ENCODE measurements at places on chromosomes 1 and 21.

DNA sequence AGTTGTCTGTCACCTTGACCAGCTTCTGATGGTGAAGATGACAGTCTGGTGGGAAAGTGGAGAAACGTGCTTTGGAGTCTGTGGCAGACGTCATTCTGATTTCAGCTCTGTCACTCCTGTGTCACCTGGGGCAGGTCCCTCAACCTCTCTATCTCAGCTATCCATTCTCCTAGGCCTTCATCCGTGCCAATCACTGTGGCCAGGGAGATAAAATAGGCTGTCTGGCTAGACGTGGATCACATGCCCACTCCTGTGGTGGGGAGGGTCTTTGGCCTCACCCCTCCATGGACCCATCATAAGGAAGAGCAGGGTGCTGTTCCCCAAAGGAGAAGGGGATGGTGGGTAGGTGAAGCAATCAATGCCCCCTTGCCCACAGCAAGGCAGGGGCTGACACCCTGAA lies 140.3 kb downstream of the ACTL8 start:
- DNase-seq, result no peak

DNA sequence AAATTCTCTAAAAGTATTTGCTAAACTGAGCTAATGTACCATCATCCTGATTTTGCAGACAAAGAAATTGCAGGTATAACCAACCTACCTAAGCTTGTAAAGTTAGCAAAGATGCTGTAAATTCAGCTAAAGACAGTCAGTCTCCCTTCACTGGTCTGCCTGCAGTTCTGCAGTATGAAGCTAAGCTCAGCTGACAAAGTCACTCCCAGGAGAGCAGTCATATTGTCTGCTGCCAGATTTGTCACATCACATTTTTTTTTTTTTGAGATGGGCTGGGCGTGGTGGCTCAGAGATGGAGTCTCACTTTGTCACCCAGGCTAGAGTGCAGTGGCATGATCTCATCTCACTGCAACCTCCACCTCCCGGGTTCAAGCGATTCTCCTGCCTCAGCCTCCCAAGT lies 8.9 kb upstream of the CMPK1 start:
- DNase-seq, result no peak

DNA sequence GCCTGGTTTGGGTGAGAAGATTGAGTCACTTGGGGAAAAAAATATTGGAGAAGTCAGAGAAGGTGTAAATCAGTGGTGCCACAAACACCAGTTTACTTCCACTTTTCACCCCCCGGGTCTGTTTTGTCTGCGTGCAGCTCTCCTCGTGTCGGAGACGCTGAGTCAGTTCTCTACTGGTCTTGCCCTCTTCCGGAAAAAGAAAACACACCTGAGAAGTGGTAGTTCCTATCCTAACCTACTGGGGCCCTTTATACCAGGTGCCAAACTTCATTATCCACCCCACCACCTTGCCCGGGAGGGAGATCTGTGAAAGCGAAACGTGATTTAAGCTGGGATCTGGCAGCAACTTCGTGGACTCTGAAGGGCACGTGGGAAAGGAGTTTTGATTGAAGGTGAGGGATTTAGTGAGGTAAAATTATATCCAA lies 855 bp upstream of the IVNS1ABP start:
- peak; percentile 50 for DNase-seq

DNA sequence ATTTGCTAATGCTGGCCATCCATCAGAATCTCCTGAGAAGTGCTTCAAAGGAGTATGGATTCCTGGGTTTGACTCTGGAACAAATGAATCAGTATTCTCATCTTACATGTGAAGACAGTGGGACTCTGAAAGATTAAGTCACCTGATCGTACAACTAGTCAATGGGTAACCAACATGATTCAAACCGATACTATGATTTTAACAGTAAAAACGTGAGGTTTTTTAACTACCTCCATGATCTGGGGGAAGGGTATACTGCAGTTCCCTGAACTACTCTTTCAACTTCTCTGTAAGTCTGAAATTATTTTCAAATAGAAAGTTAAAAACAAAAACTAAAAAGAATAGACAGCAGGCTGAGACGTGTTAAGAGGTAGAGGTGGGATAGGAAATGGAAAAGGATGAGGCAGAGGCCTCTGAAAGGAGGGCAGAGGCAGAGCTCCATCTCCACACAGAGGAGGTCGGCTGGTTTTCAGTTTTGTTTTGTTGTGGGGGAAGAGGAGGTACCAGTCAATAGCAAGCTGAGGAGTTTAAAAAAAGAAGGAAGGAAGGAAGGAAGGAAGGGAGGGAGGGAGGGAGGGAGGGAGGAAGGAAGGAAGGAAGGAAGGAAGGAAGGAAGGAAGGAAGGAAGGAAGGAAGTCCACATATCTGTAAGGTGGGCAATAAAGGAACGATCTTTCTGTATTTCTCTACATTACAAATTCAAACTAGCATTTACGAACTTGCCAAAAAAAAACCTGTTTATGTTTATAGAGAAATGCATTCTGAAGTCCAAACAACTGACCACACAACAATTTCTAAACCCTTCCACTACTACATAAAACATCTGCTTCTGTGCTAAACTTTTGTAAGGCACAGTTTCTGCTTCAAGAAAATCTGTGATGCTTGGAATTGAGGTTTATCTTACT lies 213.1 kb downstream of the RERE start:
- DNase-seq, result no peak

DNA sequence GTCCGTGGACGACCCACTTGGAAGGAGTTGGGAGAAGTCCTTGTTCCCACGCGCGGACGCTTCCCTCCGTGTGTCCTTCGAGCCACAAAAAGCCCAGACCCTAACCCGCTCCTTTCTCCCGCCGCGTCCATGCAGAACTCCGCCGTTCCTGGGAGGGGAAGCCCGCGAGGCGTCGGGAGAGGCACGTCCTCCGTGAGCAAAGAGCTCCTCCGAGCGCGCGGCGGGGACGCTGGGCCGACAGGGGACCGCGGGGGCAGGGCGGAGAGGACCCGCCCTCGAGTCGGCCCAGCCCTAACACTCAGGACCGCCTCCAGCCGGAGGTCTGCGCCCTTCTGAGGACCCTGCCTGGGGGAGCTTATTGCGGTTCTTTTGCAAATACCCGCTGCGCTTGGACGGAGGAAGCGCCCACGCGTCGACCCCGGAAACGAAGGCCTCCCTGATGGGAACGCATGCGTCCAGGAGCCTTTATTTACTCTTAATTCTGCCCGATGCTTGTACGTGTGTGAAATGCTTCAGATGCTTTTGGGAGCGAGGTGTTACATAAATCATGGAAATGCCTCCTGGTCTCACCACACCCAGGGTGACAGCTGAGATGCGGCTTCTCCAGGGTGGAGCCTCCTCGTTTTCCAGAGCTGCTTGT lies 32.4 kb downstream of the PRMT2 start:
- DNase-seq, result peak; percentile 51

GRCh38 chr1:234559902-234560676 lies 49.9 kb downstream of the IRF2BP2 start:
- no peak for DNase-seq

GRCh38 chr1:87986130-87986866 lies 657.6 kb downstream of the LMO4 start:
- no peak for DNase-seq

DNA sequence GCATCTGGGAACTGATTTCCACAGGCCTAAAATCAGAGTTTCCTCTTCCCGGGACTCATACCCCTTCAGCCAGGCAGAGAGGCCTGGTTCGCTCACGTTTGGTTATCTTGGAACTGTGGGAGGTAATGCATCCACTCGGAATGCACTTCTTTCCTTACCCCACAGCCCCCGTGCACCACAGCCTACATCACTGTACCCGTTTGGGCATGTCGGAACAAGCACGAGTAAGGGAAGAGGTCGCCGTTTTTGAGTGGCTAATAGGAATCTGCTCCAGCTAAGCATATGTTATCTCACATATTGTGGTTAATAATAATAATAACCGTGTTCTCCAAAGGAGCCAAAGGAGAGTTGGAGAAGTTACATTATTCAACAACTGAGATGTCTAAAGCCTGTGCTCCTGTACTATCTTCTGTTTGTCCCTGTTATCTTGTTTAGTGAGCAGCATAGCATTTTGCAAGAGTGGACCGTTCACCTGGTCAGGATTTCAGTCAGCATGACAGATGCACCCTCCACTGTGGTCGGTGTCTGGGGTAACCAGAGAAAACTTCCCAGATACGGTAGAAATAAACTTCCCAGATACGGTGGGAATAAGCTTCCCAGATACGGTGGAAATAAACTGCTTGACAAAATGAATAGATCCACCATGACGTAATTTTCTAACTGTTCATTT lies 198.6 kb downstream of the SDCCAG8 start:
- DNase-seq, result no peak

GRCh38 chr1:84753516-84754385 lies 63.5 kb upstream of the SSX2IP start:
- DNase-seq, result peak; percentile 73

GRCh38 chr1:11729498-11730428 lies 6.2 kb upstream of the AGTRAP start:
- peak; percentile 37 for DNase-seq

DNA sequence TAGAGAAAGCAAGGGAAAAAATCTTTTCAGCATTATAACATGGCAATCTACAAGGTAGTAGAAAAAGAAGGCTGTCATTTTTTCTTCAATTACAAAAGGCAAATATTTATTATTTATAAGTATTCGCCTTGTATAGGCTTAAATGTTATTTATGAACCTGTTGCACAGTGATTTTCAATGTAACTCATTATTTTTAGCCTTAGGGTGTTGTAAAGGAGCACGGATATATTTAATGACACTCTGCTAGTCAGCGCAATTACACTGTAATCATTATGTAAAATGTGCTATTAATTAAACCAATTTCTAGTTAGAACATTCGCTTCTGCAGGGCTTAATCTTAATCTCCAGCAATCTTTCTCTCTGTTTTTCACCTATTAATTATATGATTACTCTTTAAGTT lies 145.0 kb downstream of the ATG4C start:
- DNase-seq, result no peak

- DNase-seq, result no peak
Observed at GRCh38 chr1:86994061-86994460, 79.6 kb downstream of the HS2ST1 start.

DNA sequence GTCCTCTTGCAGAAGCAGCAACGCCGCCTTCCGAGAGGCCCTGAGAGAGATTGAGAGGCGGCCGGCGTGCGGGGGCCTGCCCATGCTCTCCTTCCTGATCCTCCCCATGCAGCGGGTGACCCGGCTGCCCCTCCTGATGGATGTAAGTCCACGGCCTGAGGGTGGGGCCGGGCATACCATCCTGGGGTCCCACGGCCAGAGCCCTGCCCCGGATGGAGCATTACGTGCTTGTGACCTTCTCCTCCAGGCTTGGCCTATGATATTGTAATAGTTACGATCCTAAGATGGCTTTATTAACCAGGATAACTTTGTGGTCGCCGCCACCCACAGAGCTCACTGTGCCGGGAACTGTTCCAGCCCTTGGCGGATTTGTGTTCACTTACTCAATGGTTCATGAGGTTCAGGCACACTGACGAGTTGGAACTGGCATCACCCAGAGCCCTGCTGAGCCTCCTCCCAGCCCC lies 18.9 kb downstream of the ARHGEF16 start:
- DNase-seq, result no peak

- no peak for DNase-seq
Observed at GRCh38 chr1:212610575-212610967, 2.0 kb downstream of the ATF3 start.

GRCh38 chr1:226764533-226764932 lies 25.5 kb upstream of the ITPKB start:
- DNase-seq, result no peak

DNA sequence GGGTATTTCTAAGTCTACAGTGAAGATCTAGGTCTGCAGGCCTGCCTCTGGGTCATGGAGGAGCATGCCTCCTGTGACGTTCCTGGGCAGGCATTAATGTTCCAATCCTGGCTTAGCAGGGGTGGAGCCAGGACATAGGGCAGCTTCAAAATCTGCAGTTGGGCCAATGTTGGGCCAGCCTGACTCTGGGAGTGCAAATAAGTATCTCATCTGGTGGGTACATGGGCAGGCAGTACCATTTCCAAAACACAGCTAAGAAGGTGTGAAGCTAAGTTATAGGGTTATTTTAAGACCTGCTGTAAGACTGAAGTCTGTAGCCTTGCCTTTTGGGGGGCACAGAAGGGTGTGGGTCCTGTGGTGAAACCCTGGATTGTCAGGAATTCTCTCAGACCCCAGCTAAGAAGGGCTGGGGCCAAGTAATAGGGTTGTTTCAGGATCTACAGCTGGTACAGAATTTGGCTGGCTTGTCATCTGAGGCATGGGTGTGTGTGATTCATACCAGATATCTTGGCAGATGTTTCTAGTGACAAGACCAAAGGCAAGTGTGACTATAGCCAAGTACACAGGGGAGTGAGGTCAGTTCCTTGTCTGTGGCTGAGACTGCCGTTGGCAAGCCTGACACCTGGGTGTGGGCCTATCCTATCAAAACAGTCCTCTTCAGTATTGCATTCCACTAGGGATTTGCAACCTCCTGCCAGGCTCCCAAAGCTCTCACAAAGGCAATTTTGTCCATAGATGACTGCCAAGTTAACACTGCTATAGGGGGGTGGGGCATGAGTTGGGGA lies 468.7 kb upstream of the B3GALT2 start:
- no peak for DNase-seq

DNA sequence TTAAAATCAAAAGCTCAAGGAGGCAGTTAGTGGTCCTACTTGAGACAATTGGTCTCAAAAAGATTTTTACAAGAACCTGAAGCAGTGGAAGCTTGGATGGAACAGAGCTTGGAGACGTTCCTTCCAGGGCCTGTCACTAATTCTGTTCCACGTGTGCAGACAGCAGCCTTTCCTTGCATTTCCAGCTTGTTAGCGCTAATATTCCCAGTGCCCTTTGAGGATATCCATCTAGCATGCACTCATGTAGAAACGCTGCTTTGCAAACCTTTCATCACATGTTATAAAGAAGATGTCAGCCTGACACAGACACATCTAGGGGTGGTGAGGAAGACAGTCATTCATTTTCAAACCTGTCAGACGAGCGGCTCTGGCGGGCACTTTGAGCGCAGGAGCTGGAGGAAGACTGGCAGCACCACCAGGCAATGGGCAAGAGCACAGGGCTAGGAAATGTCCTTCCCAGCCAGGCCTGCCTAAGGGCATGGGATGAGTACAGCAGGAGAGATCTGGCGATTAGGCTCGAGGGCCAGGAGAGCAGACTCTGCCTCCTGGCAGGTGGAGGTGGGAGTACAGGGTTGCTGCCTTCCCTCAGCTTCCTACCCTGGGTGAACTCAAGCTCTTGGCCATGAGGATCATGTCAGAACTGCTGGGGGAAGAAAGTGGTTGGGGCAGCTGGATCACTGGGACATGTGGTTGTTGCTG lies 55.5 kb downstream of the CASQ2 start:
- DNase-seq, result no peak

- DNase-seq, result no peak
Observed at GRCh38 chr1:2541619-2542245, 11.7 kb upstream of the HES5 start.

- DNase-seq, result no peak
Observed at GRCh38 chr21:33115631-33116510, 45.9 kb downstream of the OLIG1 start.

- DNase-seq, result no peak
Observed at GRCh38 chr1:63935553-63935952, 161.7 kb downstream of the ROR1 start.
